ENCODE measurements at places on chromosomes 12 and 14.

GRCh38 chr14:100486025-100486828 is 101.0 kb downstream of the BEGAIN start:
- peak; percentile 51 for DNase-seq

GRCh38 chr14:89564989-89565388 is 148.0 kb upstream of the FOXN3 start:
- no peak for DNase-seq

GRCh38 chr12:85713373-85713772 is 122.8 kb downstream of the RASSF9 start:
- no peak for DNase-seq

- DNase-seq = no peak
These were observed 42.6 kb downstream of the LTBP2 start for GRCh38 chr14:74569387-74569786.

DNA sequence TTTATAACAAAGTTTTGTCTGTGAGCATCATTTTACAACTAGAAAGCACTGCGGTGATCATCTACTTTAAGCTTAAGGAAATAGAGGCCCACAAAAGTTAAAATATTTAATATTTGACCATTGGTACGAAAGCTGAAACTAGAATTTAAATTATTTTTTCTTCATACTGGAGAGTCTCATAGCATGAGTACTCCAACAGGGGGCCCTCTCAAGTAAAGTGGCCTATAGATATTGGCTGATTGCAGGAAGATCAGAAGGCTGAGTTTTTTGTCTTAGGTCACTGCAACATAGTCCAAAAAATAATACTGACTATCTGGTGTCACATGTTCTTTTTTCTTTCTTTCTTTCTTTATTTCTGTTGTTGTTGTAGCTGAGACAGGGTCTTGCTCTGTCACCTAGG is 75.3 kb upstream of the ZDHHC17 start:
- no peak for DNase-seq

DNA sequence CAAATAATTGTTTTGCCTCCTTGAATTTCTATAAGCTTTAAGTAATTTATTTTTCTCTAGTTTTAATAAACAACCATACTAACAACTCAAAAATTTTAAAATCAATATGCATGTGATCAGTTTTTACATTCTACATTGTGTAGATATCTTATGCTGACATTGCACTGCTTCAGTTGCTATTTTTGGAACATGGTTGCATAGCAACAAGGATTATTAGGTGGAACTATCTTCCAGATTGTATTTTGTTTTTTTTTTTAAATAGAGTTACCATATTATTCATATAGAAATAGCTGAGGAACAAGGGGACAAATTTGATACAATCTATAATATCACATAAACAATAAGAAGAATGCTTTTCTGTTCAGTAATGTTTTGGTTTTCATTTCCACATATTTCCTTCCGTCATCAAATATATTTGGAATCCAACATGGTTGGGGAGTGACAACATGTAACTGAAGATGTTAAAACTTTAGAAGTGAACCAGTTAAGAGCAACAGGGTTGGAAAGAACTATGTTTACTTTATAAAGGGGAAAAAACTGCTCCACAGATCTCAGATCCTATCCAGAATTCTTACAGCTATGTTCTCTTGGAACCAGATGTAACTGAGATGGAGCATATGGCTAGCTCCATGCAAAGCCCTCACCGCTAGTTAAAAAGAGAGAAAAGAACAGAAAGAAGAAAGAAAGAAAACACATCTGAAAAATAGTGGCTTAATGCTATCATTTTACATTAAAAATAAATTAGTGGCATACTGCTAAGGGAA is 235.5 kb downstream of the NELL2 start:
- DNase-seq = no peak

DNA sequence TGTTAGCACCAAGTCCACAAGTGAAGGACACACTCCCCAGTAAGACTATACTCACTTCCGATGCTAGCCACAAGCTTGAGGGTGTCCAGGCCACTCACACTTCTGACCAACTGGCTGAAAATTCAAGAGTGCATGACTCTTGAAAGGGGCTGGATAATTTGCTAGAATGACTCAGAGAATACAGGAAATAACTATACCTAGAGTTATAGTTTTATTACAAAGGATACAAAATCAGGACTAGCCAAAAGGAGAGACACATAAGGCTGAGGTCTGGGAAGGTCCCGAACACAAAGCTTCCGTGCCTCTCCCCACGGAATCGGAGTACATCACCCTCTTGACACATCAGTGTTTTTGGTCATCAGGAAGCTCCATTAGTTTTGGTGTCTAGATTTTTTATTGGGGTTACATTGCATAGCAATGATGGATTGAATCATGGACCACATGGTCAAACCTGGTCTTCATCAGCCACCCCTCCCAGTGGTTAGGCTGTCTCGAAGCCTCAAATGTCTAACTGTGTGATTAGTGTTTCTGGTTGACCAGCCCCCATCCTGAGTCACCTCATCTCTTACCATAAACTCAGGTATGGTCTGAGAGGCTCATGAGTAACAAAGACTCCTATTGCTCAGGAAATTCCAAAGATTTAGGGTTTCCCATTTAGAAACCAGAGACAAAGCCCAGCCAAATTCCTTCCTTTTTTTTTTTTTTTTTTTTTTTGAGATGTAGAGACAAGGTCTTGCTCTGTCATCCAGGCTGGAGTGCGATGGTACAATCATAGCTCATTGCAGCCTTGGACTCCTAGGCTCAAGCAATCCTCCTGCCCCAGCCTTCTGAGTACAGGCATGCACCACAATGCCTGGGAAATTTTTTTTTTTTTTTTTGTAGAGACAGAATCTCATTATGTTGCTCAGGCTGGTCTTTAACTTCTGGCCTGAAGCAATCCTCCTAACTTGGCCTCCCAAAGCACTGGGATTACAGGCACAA is 472.0 kb upstream of the TBX3 start:
- DNase-seq = no peak

GRCh38 chr12:123914726-123915333 is 57.8 kb downstream of the CCDC92 start:
- DNase-seq = no peak

GRCh38 chr12:48151103-48151771 is 6.1 kb downstream of the ASB8 start:
- DNase-seq = no peak

DNA sequence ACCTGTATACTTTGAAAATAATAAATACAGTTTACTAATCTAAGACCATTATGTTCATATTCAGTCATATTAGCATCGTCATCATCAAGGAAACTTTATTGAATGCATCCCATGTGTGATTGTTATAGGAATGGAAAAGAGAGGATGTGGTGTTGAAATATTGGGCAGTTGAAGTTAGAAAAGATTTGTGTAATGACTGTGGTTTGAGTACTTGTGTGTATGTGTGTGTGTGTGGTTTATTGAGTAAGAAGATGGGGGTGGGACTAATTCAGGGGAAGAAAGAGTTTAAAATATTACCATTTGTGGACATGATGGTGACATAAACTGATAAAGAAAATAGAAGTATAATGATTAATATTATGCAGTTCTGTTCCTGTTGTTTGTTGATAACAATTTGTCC is 238.7 kb upstream of the SEL1L start:
- no peak for DNase-seq

GRCh38 chr14:88879022-88879421 is 54.6 kb downstream of the TTC8 start:
- DNase-seq = no peak

DNA sequence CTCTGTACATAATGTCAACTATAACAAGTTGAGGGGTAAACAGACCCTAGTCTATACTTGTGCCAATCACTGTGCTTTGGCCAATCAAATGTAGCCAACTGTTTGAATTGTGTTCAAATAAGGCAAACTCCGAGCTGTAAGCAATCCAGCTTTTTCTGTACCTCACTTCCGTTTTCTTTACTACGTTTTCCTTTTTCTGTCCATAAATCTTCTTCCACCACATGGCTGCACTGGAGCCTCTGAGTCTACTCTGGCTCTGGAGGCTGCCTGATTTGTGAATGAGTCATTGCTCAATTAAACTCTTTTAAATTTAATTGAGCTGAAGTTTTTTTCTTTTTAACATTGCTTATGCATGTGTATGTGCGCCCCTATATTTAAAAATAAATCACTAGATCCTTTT is 29.7 kb downstream of the CLEC1A start:
- DNase-seq = no peak

GRCh38 chr12:78088391-78088832 is 257.7 kb downstream of the NAV3 start:
- no peak for DNase-seq

GRCh38 chr12:15982071-15982470 is 70.9 kb downstream of the DERA start:
- no peak for DNase-seq

GRCh38 chr14:58547649-58548048 is 90.1 kb upstream of the DACT1 start:
- DNase-seq = no peak

DNA sequence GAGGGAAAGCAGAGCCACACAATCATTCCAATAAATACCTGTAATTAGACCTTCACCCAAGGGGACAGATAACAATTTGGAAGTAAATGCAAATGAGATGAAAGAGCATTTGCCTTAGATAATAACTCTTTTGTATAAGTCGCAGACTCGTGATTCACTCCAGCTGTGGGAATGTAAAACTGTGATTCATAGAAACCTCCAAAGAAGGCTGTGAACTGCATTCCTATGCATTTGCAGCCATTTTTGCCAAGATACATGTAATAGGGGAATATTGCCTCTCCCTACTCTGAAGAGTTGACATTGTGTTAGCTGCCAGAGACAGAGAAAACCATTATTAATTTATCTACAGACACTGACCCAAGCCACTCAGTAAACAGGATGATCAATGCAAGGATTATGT is 181.9 kb upstream of the ARHGAP5 start:
- no peak for DNase-seq

GRCh38 chr14:69741055-69741454 is 25.9 kb upstream of the SRSF5 start:
- no peak for DNase-seq

GRCh38 chr12:31804185-31804504 is 75.3 kb upstream of the AMN1 start:
- DNase-seq = no peak

DNA sequence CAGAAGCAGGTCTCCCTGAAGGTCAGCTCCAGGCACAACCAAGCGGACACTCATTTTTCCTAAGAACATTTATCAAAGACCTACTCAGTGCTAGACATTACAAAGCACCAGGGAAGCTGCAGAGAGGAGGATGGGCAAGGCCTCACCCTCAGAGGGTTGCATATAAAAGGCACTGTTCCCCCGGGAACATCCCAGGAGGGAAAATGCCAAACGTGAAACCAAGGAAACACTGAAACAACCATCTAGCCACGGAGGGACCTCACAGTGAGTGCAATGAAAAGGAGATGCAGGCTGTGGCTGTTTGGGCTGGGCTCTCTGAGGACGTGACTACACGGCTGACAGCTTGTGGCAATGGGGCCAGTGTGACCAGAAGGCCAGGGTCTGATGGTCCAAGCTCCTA is 117.4 kb upstream of the VASH1 start:
- DNase-seq = no peak

- DNase-seq = peak; percentile 57
These were observed 125.8 kb upstream of the AVPR1A start for GRCh38 chr12:63276537-63277365.

DNA sequence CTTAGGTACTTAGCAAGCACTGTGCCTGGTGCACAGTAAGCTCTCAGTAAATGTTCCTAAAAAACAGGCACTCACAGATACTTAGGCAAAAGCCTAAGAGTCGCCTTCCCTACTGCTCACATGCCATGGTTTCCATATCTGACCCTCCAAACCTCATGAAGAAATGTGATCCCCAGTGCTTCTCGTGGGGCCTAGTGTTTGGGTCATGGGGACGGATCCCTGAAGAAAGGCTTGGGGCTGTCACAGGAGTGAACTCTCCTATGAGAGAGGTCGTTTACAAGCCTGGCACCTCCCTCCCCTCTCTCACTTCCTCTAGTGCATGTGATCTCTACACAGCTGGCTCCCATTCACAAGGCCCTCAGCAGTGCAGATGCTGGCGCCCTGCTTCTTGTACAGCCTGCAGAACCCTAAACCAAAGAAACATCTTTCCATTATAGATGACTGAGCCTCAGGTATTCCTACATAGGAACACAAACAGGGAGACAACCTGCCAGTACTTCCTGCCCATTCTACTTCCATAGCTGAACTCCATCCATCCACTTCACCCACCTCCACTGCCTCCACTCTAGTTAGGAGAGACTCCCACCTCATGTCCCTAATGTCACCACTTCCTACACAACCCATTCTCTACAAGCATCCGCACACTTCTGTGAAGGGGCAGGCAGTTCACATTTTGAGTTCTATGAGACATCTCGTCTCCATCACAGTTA is 2.9 kb downstream of the SLC15A4 start:
- DNase-seq = no peak

GRCh38 chr14:23529016-23529415 is 22.5 kb downstream of the ZFHX2 start:
- no peak for DNase-seq

GRCh38 chr12:87575906-87576305 is 453.3 kb downstream of the C12orf50 start:
- DNase-seq = no peak

DNA sequence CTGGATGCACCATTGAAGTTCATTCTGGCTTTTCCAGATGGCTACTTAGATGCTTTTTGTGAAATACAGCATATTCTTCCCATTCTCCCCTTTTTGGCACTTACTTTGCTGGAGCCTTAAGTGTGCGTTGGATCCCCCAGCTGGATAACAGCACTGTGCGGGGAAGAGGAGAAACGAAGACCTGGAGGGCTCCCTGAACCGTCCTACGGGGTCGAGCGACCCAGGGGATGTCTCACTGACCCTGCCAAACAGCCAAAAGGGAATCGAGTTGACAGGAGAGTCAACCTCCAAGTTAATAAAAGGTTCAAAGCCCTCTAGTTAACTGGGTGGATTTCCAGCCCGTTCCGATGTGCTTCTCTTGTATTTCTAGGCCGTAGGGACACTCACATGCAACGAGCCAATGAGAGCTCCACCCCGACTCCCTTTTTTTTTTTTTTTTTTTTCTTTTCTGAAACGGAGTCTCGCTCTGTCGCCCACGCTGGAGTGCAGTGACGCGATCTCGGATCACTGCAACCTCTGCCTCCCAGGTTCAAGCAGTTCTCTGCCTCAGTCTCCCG is 1.0 kb upstream of the CAMKK2 start:
- no peak for DNase-seq

DNA sequence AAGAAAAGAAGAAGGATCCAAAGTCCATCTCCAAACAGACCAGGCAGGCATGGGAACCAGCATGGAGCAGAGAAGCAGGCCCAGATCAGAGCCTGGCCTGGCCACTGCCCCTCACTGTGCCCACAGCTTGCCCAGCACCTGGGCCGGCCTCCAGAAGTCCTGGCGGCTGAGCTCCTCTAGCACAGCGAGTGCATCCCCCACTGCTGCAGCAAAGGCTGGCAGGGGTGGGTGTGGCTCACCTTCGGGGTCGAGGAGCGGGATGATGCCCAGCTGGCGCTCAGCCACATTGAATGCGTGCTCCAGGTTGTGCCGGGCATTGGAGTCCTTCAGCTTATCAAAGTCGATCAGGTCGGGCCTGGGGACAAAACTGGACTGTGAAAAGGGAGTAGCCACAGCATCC is 78.7 kb downstream of the SPTB start:
- DNase-seq = no peak

GRCh38 chr12:32360956-32361355 is 38.4 kb upstream of the FGD4 start:
- no peak for DNase-seq

All from BE2C (cell line).